ENCODE measurements at places on chromosomes 5 and 9.

- no peak for DNase-seq
Measured at GRCh38 chr5:130282049-130282448, 377.8 kb downstream of the CHSY3 start.

GRCh38 chr5:123351240-123351639 lies 72.0 kb downstream of the CEP120 start:
- DNase-seq = no peak

- DNase-seq = no peak
Measured at GRCh38 chr5:176190886-176191755, 47.1 kb upstream of the SIMC1 start.

- no peak for DNase-seq
Measured at GRCh38 chr5:94375801-94376200, 242.6 kb downstream of the KIAA0825 start.

GRCh38 chr5:172862165-172862801 lies 28.2 kb downstream of the ERGIC1 start:
- DNase-seq = no peak

GRCh38 chr9:129357773-129358245 lies 179.7 kb upstream of the IER5L start:
- no peak for DNase-seq

DNA sequence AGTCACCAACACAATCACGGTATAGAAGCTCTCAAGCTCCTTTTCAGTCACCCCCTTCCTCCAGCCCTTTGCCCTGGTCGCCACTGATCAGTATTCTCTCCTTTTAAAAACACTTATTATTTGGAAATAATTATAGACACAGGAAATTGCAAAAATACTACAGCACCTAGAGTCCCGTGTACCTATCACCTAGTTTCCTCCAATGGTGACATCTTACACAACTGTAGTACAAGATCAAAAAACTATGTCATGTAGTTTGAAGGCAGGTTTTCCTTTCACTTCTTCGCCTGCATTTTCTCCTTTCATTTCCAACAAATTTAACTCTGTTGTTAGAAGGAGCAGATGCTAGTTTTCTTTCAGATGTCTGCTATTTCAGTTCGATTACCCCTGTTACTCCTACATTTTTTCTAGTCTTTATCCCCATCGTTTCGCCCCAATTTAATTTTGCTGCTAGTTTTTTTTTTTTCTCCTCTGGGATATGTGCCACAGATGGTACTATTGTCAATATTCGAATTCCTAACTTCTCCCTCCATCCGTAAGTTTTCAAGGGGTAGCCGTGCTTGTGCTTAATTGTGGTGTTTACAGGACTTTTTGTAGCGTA lies 612 bp upstream of the ATG10 start:
- no peak for DNase-seq

GRCh38 chr5:893711-894110 lies 1.0 kb downstream of the TRIP13 start:
- DNase-seq = no peak

GRCh38 chr9:7542693-7543092 lies 256.9 kb downstream of the DMAC1 start:
- no peak for DNase-seq

DNA sequence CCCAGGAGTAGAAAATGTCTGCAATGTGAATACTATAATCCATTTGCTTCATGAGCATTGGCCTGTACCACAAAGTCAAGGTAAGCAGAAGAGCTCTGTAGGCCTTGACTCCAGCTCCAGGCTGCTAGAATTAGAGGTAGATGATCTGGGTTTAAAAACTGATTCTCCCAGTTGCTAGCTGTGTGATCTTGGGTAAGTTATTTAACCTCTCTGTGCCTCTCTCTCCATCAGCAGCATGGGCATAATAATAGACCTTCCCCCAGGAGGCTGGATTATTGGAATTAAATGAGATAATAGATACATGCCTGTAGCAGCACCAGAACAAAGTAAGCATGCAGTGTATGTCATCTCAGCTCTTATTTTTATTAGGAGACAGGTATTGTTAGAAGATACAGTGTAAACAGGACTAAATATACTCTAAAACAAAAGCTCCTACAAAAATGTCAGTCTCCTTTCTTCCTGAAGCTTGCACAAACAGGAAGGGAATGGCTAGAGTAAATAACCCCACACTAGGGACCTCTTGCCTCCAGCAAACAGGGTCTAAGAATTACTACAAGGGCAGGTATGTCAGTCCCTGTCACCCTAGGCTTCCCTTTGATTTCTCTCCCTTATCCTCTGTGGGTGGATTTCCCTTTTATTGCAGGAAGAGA lies 57.5 kb downstream of the PSAT1 start:
- DNase-seq = no peak

GRCh38 chr5:175096469-175097165 lies 347.4 kb downstream of the DRD1 start:
- DNase-seq = no peak

DNA sequence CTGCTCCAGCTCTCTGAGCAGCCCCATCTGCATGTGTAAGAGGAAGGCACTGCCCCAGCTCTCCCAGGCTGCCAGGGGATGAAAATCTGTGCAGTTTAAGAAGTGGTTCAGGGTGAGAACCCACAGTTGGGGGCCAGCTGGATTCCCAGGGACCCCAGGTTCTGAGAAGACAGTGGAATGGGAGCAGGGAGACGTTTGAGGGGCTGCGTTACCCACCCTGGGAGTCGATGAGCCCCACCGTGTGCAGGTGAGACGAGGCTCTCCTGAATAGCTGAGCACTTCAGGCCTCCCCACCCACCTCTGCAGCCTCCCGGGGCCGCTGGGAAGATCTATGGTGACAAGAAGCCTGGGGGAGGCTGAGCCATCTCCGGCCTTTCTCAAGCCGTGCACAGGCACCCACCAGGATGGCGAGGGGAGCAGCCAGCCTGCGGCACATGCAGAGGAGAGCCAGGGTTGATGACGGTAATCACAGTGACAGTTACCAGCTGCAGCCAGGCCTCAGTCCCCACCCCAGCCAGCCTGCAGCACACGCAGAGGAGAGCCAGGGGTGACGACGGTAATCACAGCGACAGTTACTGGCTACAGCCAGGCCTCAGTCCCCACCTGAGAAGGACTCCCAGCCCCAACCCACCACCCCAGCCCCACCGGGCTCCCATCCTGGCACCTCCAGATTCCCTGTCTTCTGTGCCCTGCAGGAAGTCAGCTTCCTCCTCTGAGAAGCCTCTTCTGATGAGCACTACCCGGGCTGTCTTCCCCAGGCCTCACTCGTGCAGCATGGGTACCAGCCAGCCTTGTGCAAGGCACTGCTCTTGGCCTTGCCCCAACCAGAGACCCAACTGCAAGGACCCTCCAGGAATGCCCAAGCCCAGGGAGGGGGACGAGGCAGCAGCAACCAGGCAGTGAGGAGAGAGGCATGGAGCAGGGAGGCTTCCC lies 150.8 kb upstream of the PPP1R26 start:
- no peak for DNase-seq

DNA sequence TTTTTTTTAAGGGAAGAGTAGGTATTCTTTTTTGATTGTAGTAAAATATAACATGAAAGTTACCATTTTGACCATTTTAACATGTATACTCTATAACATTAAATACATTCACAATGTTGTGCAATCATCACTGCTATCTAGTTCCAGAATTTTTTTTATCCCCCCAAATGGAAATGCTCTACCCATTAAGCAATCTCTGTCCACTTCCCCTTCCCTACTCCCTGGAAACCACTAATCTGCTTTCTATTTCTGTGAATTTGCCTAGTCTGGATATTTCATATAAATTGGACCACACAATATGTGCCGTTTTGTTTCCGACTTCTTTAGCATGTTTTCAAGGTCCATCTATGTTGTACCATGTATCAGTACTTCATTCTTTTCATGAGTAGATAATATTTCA lies 429.5 kb downstream of the TLE1 start:
- no peak for DNase-seq

DNA sequence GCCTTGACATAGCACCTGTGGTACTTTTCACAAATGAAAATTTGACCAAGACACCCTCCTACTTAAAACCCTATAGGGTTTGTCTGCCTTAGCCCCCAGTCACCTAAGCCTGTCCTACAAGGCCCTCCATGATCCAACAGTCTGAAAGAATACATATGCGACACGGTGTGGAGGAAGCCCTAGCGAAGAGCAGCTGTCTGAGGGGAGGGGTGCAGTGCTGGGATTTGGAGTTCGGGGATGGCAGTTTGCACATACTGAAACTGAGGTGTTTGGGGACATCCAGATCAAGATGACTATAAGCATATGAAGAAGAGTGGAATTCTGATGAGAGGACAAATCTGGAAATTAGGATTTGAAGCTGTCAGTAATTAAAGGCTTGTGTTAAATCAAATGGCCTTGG lies 7.2 kb upstream of the MYORG start:
- DNase-seq = no peak

DNA sequence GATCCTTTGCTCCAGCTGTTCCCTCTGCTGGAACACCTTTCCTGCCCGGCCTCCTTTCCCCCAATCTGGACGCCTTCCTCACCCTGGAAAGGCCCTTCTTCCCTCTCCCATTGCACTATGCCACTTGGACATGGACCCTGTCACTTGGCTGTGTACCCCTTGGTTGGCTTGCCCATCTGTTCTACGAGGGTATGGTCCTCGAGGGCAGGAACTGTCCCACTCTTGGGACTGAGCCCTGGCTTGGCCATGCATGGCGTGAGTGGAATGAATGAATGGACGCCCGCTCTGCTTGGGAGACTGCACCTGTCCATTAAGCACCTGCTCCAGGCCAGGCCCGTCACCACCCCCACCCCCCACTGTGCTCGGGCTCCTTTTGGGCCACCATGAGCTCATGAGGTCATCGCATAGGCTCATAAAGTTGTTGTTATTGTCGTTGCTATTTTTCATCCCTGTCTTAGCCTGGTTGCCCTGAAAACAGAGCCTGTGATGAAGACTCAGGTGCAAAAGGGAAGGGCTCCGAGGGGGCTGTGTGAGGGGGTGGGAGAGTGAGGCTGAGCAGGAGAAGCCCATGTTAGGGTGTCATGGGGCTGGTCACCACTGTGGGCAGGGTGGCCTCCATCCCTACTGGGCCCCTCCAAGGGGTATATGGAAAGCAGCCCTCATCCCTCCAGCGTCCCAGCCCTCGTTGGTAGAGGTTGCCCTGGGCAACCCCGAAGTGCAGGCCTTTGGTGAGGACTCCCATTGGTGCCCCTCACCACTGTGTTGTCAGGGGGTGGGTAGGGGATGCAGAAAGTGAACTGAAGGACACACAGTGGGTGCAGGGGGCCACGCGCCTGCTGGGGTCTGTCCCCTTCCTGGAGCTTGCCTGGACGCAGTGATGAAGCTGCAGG lies 57.2 kb upstream of the IER5L start:
- no peak for DNase-seq

DNA sequence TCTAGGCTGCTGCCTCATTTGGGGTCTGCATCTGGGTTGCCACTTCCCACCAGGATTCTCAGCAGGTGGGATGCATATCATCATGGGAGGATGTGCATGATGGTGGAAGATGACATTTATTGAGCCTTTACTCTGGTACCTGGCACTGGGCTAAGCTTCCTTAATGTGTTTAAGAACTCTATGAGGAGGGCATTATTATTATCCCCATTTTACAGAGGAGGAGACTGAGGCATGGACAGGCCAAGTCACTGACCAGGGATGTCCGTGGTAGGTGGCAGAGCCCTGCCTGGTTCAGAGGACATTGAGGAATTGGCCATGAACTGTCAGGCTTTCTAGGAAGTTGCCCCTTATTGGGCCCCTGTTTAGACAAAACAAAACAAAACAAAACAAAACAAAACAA lies 31.1 kb upstream of the TIFAB start:
- no peak for DNase-seq

DNA sequence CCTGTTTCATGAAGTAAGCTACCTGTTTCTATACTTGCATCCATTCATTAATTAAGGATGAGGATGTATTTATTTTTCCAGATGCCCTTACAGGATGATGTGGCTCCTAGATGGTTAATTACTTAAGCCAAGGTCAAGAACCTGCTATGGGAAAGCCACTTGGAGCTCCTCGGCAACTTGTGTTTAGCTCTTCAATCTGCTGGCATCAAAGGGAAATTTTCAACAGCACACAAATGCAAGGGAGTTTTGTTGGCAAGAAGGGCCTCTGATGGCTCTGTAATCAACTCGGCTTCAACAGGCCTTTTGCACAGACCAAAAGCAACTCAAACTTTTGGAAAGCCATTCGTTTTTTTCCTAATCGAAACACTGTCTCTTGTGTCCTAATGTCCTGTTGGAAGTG lies 125.3 kb downstream of the EFNA5 start:
- DNase-seq = no peak

GRCh38 chr5:141529873-141530272 lies 41.0 kb downstream of the PCDHGC5 start:
- no peak for DNase-seq

DNA sequence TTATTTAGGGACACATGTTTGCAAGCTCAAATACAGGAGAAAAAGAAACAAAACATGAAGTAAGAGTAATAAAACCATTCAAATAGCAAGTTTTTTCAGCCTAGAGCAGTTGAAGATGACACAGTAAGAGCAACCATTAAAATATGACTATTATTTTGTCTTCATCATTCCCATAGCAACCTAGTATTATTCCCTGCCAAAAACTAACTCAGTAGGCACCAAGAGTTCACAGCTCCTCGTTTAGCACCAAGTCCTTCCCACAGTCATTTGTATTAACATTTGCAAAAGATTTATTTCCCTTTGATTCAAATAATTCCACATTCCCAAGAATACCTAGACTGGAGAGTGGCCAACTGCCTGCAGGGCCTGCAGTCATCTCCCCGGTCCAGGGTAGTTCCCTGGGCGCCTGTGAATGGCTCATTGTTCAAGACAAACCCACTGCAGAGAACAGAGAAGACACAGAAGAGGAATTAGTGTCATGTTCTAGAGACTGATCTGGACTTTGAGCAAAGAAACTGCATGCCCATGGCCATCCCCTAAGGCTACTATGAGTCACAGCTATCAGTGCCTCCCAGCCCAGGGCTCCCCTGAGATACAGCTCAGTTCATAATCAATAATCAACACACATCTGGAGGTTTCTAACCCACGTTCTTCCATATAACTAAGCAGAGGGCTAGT lies 139.1 kb upstream of the MAP3K1 start:
- DNase-seq = no peak

- no peak for DNase-seq
Measured at GRCh38 chr9:77663754-77664153, 15.6 kb upstream of the GNA14 start.

GRCh38 chr5:1111727-1112289 lies at the start of gene SLC12A7:
SLC12A7 (minus strand) TSS chr5:1112063; CDS start chr5:1111991, 72 bp downstream.
- DNase-seq = no peak

DNA sequence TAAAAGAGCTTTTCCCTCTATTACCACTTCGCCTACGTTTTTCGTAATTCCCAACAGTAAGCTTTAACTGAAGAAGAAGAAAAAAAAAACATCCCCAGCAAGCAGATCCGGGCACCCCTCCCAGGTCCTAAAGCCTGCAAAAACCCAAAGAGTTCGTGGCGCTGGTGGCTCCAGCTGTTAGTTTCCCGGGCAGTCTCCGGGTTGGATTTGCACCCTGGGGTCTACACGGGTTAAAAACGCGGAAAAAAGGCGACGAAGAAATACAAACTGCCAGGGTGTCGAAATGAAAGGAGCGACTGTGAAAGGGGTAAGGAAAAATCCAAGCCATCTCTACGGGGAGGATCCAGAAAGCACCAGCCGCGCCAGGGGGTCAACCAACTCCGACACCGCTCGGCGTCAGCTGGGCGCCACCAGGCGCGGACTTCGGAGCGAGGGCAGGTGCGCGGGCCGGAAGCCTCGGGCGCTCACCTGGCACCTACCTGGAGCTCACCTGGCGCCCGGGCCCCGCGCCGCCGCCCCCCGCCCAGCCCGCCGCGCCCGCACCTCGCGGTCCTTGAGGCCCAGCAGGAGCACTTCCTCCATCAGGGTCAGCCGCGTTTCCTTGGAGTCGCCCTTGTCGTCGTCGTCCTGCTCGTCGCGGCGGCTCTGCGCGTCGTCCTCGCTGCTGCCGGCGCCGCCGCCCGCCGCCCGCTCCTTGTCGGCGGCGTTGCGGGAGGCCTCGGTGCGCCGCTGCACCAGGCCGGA lies 680 bp downstream of the GOLPH3 start:
- DNase-seq = no peak
